Ammon's horn (tissue), 1 donor: ENCODE measurements at places on chromosomes 2 and 18.
A peak's percentile ranks its signal among the peaks of the same experiment; 100 is the strongest.

DNA sequence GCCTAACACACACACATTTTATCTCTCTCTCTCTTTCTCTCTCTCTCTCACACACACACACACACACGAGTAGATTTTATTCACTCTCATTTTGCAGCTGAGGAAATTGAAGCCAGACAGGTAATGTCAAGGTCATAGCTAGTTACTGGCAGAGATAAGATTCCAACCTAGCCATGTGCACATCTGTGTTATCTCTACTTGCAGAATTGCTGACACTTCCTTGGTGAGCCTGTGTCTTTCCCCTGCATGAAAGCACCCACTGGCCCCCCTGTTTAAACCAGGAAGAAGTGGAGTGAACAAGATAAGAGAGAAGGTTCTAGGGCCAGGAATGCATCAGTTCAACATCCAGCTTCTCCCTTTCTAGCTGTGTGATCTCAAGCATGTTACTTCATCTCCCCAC, 423.7 kb downstream of the TXNL1 start:
- no peak for DNase-seq

GRCh38 chr2:28452534-28453081, 43.3 kb upstream of the PLB1 start:
- peak; percentile 49 for DNase-seq

DNA sequence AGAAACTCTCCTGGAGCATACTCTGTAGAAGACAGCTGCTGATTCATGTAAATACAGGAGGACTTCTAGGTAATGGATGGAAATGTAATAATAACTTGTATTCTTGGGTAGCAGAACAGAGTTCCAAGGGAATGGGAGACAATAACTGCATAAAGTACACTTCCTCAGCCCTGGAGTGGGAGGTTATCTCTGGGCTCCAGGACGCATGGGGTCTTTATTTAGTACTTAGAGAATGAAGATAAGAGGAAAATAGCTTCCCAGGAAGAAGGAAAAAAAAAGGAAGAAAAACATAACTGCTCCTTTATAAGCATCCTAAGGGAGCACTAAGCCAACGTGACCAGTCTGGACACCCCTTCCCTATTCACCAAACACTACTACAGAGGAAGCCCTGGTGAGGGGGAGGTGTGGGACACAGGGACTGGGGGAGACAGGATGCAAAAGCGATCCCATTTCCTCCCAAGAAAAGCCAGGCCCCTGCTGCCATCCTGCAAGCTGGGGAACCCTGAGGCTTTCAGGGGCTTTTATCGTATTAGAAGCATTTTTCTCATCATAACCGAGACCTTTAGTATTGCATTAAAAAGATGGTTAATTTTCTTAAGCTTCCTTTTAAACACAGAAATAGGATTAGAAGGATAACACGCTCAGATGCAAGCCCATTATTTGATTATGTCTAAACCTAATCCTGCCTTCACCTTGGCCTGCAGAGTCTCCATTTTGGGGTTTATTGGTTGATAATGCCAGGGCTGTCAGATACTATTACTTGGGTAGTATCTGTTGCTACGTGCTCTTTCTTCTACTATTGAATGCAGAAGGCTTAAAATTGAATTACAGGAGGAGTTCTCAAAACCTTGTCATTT, 78.5 kb downstream of the KLF7 start:
- no peak for DNase-seq

GRCh38 chr2:97727296-97727695, 13.9 kb downstream of the ZAP70 start:
- no peak for DNase-seq

- no peak for DNase-seq
Measured at GRCh38 chr2:48328159-48328809, 201.7 kb upstream of the STON1 start.

GRCh38 chr2:159792599-159792998, 5.4 kb downstream of the CD302 start:
- no peak for DNase-seq

GRCh38 chr2:223459328-223459939, 142.7 kb downstream of the SCG2 start:
- no peak for DNase-seq

DNA sequence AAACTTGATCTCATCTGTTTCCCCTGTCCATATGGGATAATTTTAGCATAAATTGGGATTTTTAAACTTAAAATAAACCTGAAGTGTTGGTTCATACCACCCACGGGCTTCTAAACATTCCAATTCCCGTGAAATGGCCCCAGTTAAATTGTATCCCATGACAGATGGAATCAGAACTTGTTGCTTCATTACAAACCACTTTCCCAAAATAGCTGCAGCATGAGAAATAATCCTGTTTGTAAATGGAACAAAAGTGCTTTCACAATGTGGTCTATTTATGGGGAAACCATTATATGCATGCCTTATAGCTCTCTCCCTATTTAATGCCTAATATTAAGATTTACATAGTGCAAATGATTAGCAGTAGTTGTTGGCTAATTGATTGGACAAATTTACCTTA, 15.9 kb downstream of the SCG2 start:
- peak; percentile 28 for DNase-seq

DNA sequence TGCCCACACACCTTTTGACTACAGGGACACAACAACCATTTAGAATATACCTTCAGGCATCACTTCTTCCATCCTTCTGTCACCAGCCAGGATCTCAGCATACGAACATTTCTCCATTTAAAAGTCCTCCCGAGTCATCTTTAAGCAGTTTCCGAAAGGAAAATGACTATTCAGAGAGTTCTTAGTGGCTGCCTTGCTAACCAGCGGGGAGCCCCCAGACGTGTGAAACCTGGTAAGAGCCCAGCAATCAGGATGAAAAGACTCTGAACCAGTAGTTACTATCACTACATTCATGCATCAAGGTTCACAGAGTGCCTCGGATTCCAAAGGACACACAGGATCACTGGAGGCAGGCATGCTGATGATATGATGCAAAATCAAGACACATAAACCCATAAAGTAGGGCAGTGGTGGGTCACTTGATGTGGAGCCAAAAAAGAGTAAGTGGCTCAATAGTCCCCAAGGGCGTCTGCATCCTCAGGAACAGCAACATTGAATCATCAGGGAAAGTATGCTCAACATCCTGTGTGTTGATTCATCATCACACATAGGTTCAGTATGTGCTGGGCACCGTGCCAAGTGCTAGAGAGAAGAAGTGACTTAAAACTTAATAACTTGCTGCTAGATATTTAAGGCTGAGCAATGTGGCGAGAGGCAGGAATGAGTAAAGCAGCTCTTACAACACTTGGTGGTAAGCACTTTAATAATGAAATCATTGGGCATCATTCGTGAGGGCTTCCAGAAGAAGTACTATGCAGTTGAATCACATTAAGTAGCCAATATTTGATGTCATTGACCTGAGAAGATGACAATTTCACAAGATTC, 4.4 kb downstream of the CCL20 start:
- DNase-seq, result peak; percentile 56

DNA sequence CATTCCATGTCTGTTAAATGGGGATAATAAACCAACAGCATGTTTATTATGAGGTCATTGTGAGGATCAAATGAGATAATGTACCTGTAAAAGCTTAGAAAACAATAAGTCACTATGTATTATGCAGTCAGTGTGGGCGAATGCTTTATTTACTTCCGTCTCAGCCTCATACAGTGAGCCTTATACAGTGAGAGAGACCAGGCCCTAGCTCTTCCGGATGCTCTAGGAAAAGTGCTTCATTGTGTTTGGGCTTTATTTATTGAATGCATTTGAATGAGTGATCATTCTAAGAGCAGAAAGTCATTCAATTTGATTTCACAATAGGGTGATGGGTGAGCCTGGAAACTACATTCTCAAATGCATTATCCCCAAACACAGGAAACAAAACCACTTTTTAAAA, 603.9 kb upstream of the FANCL start:
- DNase-seq, result no peak

DNA sequence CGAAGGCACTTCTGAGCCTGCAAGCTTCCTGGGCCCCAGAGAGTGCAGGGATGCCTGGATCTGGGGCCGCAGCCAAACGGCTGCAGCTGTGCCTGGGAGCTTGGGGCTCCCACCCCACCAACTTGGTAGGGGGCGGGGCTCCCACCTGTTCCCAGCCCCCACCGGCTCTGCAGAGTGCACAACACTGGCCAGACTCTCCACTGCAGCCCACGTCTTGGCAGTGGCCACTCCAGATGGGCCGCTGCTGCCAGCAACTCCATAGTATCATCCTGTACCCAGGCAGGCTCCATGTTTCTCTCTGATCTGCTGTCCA, 9.9 kb downstream of the DYSF start:
- no peak for DNase-seq

DNA sequence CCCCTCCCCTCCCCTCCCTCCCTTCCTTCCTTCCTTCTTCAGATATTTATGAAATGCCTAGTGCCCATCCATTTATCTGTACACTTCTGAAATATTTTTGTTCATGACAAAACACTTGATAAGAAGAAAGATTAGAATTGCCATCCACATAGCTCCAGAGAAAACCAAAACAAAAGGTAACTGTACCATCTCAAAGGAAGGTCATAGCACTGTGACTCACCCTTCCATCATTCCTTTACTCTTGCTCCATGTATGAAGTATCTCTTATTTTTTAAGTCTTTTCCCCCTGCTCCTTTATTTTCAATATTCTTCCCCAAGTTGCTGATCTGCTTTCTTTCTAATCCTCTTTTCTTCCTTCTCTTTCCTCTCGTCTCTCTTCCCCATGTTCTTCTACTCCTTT, 9.9 kb downstream of the CNTNAP5 start:
- DNase-seq, result no peak

DNA sequence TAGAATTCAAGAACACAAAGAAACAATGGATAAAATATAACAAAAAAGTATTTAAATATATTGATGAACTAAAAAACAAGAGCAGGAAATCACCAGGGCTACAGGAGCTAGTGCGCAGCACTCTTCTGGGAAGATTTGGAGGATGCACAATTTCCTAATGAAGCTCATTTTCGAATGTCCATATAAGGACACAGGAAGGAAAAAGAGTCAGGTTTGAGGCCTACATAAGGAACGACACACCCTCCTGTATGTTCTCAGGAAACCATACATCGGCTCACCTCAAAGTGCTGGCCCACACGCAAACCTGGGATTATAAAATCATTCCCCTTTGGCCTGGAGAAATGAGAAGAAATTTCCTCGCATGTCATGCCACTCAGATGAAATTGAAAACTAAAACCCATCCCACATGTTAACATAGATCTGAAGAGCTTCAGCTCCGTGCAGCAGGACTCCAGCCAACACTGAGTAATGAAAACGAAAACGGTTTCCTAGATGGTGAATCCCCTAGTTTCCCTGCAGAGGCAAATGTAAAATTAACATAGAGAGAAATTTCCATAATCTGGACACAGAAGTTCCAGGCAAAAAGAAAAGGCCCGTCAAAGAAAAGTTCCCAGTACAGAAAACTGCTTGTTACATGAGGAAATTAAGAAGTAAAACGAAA, 825.8 kb downstream of the SOCS6 start:
- DNase-seq, result no peak

DNA sequence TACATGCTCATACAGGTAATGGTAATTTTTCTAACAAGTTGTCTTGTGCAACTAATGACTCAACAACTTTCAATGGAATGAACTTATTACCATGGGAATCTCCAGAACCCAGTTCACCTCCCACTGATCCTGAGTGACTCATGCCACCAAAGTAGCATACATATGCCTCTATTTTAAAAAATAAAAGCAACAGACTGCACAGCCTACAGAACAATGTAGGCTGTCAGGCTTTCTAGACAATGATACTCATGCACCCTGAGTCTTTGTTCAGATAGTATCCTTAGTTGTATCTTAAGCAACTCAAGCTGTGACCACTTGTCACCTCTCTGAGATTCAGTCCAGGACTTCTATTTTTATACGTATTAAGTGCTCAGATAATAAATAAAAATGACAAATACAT, 531.0 kb upstream of the SETBP1 start:
- DNase-seq, result peak; percentile 43

GRCh38 chr2:207974216-207974605, 51.1 kb downstream of the PLEKHM3 start:
- no peak for DNase-seq

GRCh38 chr2:29006092-29006979, 25.2 kb downstream of the TOGARAM2 start:
- DNase-seq, result no peak

GRCh38 chr2:215535741-215536140, 99.9 kb upstream of the FN1 start:
- no peak for DNase-seq

DNA sequence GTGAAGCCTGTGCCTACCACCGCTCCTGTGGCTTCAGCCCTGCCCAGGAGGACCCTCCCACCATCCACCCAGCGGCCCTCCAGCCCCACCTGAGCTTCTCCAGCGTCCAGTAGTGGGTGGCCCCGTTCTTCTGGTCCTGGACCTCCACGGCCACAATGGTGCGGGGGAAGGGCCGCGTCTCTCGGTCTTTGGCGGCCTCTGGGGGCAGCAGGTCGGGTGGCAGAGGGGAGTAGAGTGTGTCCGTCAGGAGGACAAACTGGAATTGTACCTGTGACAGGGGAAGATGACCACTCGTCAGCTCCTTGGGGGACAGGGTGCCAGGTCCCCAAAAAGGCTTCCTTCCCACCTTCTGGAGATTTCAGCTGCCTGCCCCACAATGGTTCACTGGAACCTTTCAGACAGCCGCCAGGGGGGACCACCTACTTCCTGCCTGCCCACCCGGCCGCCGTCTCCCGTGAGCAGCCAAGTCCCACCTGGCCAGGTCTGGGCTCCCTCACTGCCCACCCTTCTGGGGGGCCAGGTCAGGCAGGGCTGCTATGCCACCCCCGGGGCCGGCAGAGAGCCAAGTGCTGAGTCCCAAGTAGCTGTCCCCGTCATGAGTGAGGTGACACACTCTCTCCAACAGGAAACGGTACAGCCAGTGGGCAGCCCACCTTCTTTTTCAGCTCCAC, 59.3 kb downstream of the KIF1A start:
- DNase-seq, result no peak
